ENCODE measurements at places on chromosomes 11 and 22.

GRCh38 chr11:88312628-88313027 is 24.9 kb downstream of the CTSC start:
- no peak for DNase-seq

DNA sequence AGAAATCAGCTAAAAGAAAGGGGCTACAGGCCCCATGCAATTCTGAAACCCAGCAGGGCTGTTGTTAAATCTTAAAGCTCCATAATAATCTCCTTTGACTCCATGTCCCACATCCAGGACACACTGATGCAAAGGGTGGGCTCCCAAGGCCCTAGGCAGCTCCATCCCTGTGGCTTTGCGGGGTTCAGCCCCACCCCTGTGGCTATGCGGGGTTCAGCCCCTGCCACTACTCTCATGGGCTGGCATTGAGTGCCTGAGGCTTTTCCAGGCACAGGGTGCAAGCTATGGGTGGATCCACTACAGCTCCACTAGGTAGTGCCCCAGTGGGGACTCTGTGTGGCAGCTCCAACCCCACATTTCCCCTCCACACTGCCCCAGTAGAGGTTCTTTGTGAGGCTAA is 8.7 kb upstream of the ZNF280A start:
- no peak for DNase-seq

GRCh38 chr11:34408580-34409172 is 30.1 kb upstream of the CAT start:
- no peak for DNase-seq

GRCh38 chr11:10893714-10894151 is 35.9 kb upstream of the ZBED5 start:
- DNase-seq: no peak

GRCh38 chr11:28223577-28223976 is 115.4 kb downstream of the METTL15 start:
- no peak for DNase-seq

- no peak for DNase-seq
Observed at GRCh38 chr22:29213493-29213892, 7.8 kb downstream of the EMID1 start.

- DNase-seq: no peak
Observed at GRCh38 chr11:933142-933851, 7.6 kb downstream of the AP2A2 start.

GRCh38 chr22:37677493-37677974 is 2.1 kb downstream of the LGALS1 start:
- DNase-seq: no peak

DNA sequence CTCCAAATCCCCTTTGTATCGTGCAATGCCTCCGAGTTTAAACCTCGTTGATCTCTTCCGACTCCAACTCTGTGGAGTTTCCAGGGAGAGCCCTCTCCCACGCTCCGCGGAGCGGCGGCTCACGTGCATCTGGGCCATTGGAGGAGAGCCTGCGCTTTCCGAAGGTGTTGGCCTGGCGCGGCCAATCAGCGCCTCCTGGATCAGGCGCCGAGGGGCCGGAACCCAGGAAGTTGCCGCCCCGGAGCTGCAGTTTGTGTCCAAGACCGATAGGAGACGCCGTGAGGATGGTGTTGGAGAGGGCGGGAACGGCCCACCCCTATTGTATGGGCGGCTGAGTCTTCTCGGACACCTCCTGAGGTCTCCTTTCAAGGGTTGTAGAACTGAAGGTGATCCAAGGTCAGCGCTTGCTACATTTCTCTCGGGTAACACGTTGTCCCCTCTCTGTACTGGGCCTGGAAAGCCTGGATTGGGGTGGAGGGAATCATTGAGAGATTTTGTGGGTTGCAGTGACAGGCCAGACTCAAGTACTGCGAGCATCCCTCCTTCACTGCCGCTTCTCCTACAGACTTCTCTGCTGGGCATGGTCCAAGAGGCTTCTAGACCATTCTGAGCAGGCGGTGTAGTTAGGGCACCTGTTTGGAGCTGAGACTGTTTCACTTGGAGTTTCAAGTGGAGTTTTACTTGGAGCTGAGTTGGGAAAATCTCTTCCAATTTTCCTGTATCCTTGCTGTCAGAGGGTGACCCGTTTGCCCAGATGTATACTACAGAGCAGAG is 1.7 kb downstream of the ADAMTS15 start:
- peak; percentile 89 for DNase-seq

GRCh38 chr22:42419243-42419881 is 12.8 kb downstream of the NFAM1 start:
- no peak for DNase-seq

DNA sequence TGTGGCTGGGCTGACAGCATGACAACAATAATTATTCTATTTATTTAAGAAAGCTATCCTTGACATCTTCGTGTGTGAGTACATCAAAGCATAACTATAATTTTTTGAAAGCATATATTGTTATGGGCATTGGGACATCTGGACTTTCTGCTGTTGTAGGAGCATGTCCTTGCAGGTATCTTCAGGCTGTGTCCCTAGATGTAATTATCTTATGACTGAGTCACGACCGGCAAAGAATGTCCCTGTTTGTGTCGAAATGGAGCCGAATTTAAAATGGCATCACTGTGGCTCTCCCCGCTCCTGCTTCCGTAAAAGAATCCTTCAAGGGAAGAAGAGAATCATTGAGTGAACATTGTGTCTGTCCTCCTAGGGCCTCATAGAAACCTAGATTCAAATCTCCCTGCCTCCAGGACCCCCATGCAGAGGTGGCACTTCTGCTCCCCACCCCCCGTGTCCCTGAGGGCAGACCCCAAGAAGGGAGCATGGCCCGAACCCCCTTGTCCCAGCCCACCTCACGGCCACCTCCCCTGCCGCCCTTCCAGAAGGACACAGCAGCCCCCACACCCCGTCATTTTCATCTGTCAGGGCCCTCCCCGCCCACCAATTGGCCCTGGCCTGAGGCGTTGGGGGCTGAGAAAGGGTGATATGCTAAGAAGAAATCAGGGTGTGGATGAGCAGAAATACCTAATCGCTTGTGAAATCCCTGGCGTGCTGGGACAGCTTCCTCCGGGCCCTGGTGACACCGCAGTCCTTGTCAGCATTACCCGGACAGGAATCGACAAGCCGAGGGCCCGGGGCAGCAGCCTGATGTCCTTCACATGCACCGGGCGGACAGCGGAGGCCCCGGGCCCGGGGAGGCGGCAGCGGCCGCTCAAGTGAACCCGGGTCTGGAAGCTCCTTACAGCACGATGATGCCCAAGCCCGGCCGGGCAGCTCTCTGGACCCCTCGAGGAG is 48.6 kb upstream of the SLC22A12 start:
- DNase-seq: no peak

GRCh38 chr11:2664791-2665525 is 34.8 kb downstream of the KCNQ1OT1 start:
- DNase-seq: no peak

- no peak for DNase-seq
Observed at GRCh38 chr11:2687223-2687530, 12.6 kb downstream of the KCNQ1OT1 start.

GRCh38 chr11:76717816-76718215 is 47.3 kb upstream of the LRRC32 start:
- DNase-seq: no peak

GRCh38 chr11:124935548-124936514 is at the start of gene HEPACAM:
TSS of gene HEPACAM (minus strand) at chr11:124936047. CDS start at chr11:124936006, 41 bp downstream.
- DNase-seq: no peak

DNA sequence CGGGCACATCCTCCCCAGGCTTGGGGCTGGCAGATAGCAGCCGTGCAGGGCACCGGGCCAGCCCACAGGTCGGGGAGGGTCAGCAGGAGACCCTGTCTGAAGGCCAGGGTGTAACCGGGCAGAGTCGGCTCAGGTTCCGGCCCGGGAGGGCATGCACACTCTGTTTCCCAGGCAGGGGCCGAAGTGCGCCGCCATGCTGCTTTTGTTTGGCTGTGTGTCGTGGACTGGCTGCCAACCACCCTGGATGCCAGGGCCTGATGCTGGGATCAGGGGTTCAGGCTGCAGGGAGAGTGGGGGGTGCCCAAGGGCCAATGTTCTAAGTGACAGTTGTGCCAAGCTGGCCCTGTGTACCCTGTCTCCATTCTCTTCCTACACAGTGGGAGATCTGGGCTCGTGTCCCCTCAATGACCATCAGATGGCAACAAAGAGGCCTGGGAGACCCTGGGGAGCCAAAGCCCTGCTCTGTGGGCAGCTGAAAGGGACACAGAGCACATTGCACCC is 120.9 kb upstream of the B3GAT1 start:
- DNase-seq: no peak

- DNase-seq: no peak
Observed at GRCh38 chr11:103637295-103637694, 399.1 kb upstream of the DDI1 start.

GRCh38 chr11:117442869-117443239 is 115.2 kb downstream of the CEP164 start:
- no peak for DNase-seq

- DNase-seq: peak; percentile 42
Observed at GRCh38 chr22:22710719-22711531, 66.5 kb downstream of the GGTLC2 start.

GRCh38 chr11:24496736-24497725 is at the start of gene LUZP2:
TSS of gene LUZP2 (plus strand) at chr11:24497053.
- peak; percentile 27 for DNase-seq

GRCh38 chr11:33924341-33924740 is 32.5 kb upstream of the LMO2 start:
- no peak for DNase-seq

DNA sequence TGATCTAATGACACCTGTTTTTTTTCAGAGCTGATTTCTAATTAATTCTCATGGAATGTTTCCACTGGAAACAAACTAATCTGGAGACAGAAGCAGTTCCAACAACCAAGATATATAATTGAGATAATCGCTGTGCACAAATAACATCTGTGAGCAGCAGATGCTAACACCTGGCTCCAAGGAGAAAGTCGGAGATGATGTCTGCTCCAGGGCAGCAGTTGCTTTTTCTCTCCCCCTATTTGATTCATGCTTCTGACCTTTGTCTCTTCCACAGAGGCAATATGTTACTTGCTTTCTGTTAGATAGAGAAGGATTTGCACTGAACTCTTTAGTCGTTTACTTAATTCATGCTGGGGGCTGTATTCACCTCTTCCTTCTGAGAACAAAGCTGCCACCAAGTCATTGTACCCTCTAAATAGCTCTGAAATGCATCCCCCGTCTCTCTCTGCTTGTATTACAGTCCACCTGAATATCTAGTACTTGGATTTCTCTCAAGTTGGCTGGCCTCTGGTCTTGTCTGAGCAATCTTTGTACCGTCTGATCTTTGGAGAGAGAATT is 187.4 kb downstream of the MYO18B start:
- DNase-seq: no peak

GRCh38 chr22:49053578-49053977 is 774.1 kb downstream of the BRD1 start:
- DNase-seq: no peak

- no peak for DNase-seq
Observed at GRCh38 chr11:12846786-12847615, 162.1 kb upstream of the RASSF10 start.

GRCh38 chr22:16955081-16955480 is 52.9 kb downstream of the GAB4 start:
- DNase-seq: no peak

DNA sequence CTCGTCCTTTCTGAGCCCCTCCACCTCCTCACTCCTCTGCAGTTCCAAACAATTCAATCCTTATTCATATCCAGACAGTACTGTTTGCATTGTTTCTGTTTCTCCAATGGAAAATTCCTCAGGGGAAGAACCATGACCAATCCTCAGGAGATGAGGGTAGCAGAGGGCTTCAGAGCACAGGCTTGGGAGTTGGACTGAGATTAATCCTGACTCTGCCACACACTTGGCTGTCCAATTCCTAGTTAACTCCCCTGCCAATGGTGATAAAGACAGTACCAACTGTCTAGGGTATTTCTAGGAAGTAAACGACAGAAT is 58.0 kb downstream of the MICAL3 start:
- DNase-seq: no peak

- no peak for DNase-seq
Observed at GRCh38 chr11:108939135-108939534, 274.3 kb downstream of the DDX10 start.

DNA sequence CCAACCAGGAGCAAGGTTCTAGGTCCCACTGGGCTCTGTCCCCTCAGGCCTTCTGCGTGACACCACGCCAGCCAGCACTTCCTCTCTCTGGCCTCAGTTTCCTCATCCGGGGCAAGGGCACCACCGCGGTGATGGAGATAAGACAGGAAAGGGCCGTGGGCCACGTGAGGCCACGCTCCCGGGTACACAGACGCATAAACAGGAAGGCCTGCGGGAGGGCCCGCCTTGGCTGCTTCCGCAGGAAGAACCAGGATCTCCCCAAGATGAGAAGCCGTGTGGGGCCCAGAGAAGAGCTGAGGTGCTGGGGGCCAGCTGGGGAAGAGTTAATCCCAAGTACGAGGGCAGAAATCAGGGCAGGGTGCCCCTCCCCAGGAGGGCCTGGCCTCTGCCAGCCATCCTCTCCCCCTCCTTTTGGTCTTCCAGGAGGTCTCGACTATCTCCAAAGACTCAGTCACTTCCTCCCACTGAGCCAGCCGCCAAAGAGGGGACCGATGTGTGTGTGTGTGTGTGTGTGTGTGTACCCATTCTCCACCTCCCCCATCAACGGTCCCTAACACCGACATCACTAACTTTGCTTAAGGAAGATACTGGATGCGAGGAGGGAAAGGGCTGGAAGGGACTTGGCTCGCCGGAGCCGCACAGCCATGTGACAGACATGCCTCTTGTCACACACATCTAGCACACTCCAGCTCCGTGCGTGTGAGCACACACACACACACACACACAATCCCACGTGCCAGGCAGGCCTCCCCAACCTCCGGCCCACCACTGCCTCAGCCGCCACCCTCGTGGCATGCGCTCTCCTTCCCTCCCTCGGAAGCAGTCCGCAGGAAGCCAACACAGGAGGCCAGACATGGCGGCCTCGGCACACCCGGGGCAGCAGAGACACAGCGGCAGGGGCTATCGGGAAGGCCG is 1.4 kb downstream of the MFNG start:
- DNase-seq: no peak

DNA sequence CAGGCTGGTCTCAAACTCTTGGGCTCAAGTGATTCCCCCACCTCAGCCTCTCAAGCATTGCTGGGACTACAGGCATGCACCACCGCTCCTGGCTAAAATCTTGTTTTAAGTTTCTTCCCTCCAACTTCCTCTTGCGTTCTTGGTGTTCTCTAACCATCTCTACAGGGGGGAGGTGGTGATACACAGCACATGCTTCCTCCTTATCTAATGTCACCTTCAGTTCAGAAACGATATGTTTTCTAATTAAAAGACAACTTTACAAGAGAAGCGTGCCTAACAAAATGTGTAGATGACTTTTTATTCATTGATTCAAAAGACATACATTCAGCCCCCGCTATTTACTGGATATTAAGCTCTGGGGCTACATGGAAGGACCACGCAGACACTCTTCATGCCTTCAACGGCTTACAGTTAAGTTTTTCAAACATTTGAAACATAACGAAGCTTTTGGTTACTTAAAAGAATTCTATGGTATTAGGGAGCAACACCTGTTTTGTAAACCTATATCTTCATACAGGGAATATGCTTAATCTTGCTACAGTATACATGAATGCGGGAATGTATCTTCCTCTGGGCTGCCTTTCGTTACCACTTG is 933 bp upstream of the DLAT start:
- no peak for DNase-seq

DNA sequence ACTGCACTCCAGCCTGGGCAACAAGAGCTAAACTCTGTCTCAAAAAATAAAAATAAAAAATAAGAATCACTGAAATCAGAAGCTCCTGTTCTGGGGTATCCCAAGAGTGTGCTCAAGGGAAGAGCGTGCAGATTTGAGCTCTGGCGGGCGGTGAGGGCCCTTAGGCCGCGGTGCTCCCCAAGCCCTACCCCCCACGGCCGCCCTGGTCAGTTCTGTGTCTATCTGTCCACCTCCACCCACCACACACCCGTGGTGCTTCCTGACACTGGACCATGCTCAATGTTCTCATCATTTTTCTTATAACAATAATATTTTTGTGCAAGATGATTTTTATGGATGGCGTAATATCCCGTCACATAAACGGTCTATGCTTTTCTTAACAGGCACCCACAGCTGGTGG is 71.1 kb downstream of the RTL6 start:
- DNase-seq: no peak

Data from ACHN (cell line).